GM04504 (cell line): ENCODE measurements at places on chromosomes 3 and 15.

GRCh38 chr3:186427627-186428281 lies 65.7 kb upstream of the DGKG start:
- no peak for DNase-seq

- DNase-seq: no peak
Measured at GRCh38 chr15:72685301-72685924, 569 bp downstream of the HIGD2B start.

- no peak for DNase-seq
Measured at GRCh38 chr15:75143738-75144334, 57.8 kb upstream of the C15orf39 start.

GRCh38 chr3:73427048-73427706 lies 197.6 kb downstream of the PDZRN3 start:
- DNase-seq: no peak

DNA sequence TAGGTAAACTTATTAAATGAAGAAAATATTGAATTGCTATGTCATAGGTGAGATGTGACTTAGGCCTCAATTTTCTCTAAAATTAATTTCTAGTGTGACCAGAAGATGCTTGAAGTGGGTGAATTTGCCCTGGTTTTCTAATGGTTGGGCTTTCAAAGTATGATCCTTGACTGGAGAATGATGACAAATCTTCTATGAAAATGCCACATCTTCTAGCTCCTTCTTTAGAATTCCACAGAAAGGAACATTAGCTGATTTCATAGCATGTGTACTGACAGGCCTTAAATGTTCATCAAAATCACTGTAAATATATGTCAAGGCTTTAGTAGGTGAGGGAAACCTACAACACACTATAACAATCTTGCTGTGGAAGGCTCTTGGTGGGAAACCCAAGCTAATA lies 8.9 kb downstream of the ABI3BP start:
- no peak for DNase-seq

- DNase-seq: no peak
Measured at GRCh38 chr3:13420831-13421765, 976 bp upstream of the NUP210 start.

GRCh38 chr3:145522893-145523651 lies 637.9 kb downstream of the PLOD2 start:
- DNase-seq: no peak

- DNase-seq: no peak
Measured at GRCh38 chr3:95352471-95352870, 1289.6 kb downstream of the NSUN3 start.

GRCh38 chr3:99466331-99466730 lies 172.1 kb upstream of the COL8A1 start:
- DNase-seq: no peak

DNA sequence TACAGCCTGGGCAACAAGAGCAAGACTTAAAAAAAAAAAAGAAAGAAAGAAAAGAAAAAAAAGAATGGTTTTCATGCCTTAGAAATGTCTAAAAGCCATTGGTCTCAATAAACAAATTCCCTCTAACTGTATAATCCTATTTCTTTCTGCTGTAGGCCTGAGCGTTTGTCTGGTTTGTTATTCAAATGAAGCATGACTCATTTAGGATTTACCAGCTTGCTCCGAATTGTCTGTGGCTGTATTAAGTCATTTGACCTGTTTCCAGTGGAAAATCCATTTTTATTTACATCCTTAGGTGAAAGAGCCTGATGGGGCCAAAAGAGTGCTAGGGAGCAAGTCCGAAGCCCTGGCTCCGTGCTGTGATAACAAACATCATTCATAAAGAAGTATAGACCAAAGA lies 73.8 kb downstream of the BDH1 start:
- DNase-seq: no peak

DNA sequence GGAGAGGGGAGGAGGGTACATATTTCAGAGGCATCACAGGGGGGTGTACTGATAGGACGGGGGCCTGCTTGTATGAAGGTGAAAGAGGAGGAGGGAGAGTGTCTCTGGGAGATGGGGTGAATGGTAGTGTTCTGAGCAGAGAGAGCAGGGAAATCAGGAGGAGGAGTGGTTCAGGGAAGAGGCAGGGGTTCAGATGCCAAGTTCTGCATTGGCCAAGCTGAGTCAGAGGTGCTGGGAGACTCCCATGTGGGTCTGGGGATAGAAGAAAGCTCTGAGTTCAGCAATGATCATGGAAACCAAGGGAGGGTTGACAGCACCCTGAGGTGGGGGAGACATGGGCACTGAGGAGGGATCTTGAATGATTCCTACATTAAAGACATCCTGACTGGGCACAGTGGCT lies 3.0 kb downstream of the CYP8B1 start:
- no peak for DNase-seq
